A172 (cell line): ENCODE measurements at places on chromosomes 6 and 20. TPM values are rescaled to one million over a fixed set of nuclear protein-coding genes. Genes with fewer than 3 reads are reported as not detected.

SLC22A1 gene
- 0.07 and 0.17 TPM in 2 replicates for total RNA-seq

CST9 gene
- total RNA-seq, result not detected in 2 replicates

GNRH2 gene
- total RNA-seq, result not detected in 2 replicates

TMEM217 gene
- total RNA-seq, result 0.12 and 3.2 TPM in 2 replicates

CALHM5 gene
- total RNA-seq, result 3.8 and 4.1 TPM in 2 replicates

TNFRSF6B gene
- 2.4 and 3.4 TPM in 2 replicates for total RNA-seq

MEI4 gene
- total RNA-seq, result not detected in 2 replicates

ATP9A gene
- total RNA-seq, result 16.3 and 19.5 TPM in 2 replicates

VSTM2L gene
- total RNA-seq, result 0.24 and 1.4 TPM in 2 replicates

PAX1 gene
- not detected in 2 replicates for total RNA-seq
